ENCODE measurements at places on chromosomes 2 and 18. TPM values are rescaled to one million over a fixed set of nuclear protein-coding genes. Genes with fewer than 3 reads are reported as not detected.

DNA sequence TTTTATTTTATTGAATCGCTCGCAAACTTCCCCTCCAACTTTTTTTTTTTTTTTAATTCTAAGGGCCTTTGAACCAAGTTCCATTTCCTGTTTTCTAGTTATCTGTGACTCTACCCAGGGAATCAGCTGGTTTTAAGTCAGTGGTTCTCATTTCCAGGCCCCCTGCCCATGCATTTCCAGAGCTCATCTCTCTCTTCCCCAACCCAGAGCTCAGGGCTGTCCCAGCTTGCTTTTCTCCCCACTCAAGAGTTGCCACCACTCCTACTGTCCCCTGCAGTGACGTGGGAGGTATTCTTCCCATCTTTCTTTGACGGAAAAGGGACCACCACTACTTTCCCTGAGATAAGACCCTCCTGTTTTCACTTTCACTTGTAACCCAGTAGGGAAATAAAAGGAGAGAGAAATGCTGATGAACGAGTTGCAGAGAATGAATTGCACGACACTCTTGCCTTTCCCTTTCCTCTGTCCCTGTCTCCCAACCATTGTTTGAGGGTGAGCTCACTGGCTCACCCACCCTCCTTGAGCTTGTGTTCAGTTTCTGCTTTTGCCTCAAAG is 42.1 kb downstream of the TET3 start:
- DNase-seq = no peak

- DNase-seq = no peak
Measured at GRCh38 chr2:18788592-18788991, 199.2 kb upstream of the NT5C1B start.

GRCh38 chr2:74939919-74940812 is 18.3 kb upstream of the POLE4 start:
- DNase-seq = no peak

DNA sequence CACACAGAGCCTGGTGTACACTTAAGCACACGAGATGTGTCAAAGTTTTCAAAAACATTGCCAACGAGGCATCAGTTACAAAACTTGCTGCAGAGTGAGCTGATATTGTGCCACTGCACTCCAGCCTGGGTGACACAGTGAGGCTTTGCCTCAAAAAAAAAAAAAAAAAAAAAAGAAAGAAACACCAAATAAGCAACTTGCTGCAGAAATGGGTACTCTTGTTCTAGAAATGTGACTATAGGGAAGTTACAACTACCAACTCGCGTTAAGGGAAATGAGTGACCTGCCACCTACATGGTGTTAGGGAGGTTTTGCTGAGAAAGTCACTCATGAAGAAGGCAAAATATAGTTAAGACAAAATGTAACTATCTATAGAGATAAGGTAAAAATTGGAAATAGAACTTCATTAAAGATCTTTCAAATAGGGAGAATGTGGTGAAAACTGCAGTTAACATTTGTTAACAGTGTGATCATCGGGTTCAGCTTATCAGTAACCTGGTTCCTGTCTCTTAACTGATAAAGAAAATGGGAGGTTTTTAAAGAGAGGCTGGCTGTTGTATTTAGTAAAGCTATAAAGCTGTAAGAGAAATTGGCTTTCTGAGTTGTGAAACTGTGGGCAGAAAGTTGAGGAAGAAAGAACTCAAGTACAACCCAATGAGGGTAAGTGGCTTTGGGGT is at the start of gene IL1RL1:
Gene IL1RL1 (plus strand): TSS at position 600 of the 677 bp plus-strand sequence. CDS start 26,702 bp downstream, outside the sequence.
- no peak for DNase-seq

Gene CRYGD
- total RNA-seq = not detected
